ENCODE measurements at places on chromosomes 6 and 20. TPM values are rescaled to one million over a fixed set of nuclear protein-coding genes. Genes with fewer than 3 reads are reported as not detected.

- no peak for DNase-seq
Measured at GRCh38 chr20:58286729-58287128, 22.8 kb upstream of the RAB22A start.

GRCh38 chr6:868201-868600, 175.3 kb upstream of the EXOC2 start:
- DNase-seq: no peak

DNA sequence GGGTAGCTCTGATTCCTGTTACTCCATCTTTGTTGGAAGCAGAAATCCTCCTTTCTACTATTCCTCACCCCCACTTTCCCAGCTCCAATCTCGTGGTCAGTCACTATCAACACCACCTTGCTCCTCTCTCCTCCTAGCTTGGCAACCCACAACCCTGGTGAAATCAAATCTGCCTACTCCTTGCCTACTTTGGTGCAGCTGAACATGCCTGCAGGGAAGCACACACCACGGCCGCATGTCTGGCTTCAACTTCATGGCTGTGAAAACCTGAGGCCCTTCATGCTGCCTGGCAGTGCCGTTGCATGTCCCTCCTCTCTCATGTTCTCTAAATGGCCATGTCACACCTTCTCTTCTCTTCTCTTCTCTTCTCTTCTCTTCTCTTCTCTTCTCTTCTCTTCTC, 112.4 kb upstream of the FOXA2 start:
- DNase-seq: no peak

Gene CDSN
- not detected for polyA plus RNA-seq

- no peak for DNase-seq
Measured at GRCh38 chr6:134093007-134093573, 40.7 kb upstream of the SLC2A12 start.

Gene CLDN20
- 2.2 TPM for polyA plus RNA-seq

DNA sequence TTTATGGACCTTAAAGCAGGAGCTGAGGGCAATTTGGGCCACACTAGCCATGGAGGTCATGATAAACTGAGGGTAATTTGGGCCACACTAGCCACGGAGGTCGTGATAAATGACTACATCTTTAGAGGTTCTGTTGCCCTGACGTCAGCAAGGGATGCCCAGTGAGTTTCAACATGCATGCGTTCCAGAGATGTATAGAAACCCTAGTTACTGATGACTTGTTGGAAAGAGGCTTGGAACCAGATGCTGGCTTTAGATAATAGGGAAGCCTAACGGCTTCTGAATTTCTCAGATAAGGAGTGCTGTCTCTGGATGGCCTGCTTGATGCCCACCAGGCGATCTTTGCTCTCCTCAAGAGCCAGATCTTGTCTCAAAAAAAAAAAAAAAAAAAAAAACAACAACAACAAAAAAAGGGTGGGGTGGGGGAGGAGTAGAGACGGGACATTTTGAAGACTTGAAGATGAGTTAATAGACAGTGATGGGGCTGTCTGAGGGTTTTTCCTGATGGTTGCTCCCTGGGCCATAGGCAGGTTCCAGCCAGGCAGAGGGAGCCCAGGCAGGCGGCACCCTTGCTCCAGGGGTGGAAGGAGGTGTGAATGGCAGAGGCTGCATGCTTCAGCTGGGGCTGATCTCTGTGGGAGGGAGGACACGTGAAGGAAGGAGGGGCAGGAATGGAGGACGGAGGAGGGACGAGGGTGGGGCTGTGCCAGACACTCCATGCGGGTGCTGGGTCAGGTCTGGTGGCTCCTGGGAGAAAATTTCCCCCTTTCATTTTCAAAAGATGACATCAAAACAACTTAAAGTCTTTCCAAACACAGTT, 27.0 kb upstream of the FRMD1 start:
- no peak for DNase-seq

GRCh38 chr6:170096191-170096802, 194.6 kb downstream of the DLL1 start:
- DNase-seq: no peak

All from left renal pelvis (tissue), 4 donors.